CD4-positive, alpha-beta T cell treated with Interleukin-12 subunit alpha and Interleukin-12 subunit beta, for 1 hour (primary cell): ENCODE measurements at places on chromosomes 12 and 14.

- DNase-seq: no peak
Observed at GRCh38 chr12:44017216-44017615, 181.3 kb downstream of the TMEM117 start.

DNA sequence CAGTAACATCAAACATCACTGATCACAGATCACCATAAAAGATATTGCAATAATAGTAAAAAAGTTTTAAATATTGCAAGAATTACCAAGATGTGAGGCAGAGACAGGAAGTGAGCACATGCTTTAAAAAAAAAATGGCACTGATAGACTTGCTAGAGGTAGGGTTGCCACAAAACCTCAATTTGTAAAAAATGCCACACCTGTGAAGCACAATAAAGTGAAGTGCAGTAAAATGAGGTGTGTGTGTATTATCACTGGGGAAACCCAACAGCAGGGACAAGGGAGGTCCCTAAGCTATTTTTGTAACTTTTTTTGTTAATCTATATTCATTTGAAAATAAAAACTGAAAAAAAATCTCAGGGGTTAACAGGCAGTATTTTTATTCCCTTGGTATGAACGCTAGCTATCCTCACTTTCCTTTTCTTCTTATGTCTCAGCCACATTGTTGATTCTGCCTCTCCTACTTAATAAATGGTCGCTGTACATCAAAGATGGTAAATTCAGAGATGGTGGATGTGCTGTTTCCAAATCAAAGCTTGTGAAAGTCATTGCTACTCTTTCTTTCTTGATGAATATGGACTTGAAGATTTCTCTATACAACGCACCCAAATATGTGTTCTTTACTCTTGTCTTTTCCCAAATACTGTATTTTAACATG is 14.0 kb upstream of the KLRD1 start:
- DNase-seq: peak; percentile 72

GRCh38 chr12:52607314-52607713 is 6.1 kb upstream of the KRT72 start:
- no peak for DNase-seq

- peak; percentile 63 for DNase-seq
Observed at GRCh38 chr12:1592444-1593173, 1.8 kb downstream of the FBXL14 start.

DNA sequence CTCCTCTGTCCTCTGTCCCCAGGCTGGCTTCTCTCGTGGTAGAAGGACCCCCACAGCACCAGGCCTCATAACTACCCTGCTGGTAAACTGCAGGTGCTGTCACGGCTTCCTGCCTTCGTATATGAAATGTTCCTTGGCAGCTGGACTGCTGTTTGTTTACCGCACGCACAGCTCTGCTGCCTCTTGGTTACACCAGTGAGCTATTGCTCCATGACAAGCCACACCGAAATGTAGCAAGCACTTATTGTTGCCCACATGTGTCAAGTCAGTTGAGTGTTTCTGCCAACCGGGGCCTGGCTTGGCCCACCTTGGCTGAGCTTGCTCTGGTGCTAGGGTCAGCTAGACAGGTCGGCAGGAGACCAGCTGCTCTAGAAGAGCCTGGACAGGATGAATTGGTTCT is 21.7 kb upstream of the TCL1B start:
- DNase-seq: no peak

GRCh38 chr12:120688527-120689071 is 1.6 kb downstream of the MLEC start:
- no peak for DNase-seq

DNA sequence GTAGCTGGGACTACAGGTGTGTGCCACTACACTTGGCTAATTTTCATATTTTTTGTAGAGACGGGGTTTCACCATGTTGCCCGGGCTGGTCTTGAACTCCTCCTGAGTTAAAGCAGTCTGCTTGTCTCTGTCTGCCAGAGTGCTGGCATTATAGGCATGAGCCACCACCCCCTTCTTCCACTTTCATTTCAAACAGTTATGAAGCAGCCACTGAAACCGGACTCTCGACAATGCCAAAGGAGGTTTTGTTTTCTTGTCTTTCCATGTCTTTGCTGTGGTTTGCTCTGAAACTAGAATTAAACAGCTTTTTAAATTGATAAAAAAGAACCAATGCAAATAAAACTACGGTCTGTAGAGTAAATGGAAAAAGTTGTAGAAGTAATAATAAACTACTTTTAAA is 30.4 kb downstream of the RAP1B start:
- peak; percentile 49 for DNase-seq

- DNase-seq: no peak
Observed at GRCh38 chr12:75823475-75823874, 208.1 kb downstream of the PHLDA1 start.

DNA sequence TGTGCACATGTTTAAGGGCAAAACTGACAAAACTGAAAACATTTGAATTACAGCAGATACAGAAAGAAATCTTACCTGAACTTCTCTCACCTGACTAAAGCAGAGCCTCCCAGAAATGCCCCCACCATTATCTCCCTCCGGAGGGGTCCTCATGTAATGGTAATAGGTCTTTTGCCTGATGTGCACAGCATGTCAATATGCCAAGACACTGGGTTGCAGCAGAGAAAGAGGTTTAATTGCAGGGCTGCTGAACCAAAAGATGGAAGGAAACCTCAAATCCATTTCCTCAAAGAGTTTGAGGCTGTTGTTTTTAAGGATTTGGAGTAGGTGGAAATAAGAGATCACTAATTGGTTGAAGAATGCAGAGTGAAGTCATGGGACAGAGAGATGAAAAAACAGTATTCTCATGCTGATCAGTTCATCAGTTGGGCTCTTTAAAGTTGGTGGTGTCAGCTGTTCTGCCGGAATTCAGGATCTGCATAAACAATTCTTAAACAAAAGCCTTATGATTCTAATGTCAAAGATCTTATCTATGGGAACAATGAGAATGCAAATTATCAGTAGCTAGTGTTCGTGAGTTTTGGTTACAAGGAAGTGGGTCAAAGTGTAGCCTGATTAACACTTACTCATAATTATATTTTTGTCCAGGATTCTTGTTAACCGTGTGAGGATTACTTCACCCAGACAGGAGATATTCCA is 18.2 kb downstream of the ANG start:
- DNase-seq: no peak

- no peak for DNase-seq
Observed at GRCh38 chr12:125311050-125311449, 245.8 kb downstream of the AACS start.
